Activated CD8-positive, alpha-beta T cell treated with anti-CD3 and anti-CD28 coated beads, Interleukin-2, amount 10 ng/mL, durations not matched to agents 7 days and 5 days (primary cell): ENCODE measurements at places on chromosomes 12 and 14. TPM values are rescaled to one million over a fixed set of nuclear protein-coding genes. Genes with fewer than 3 reads are reported as not detected.

Gene PLEKHA5
- total RNA-seq: 3.7 TPM

Gene SLC6A12
- total RNA-seq: not detected

Gene PMCH
- not detected for total RNA-seq

Gene TC2N
- total RNA-seq: 120 TPM

Gene DTX1
- not detected for total RNA-seq

DNA sequence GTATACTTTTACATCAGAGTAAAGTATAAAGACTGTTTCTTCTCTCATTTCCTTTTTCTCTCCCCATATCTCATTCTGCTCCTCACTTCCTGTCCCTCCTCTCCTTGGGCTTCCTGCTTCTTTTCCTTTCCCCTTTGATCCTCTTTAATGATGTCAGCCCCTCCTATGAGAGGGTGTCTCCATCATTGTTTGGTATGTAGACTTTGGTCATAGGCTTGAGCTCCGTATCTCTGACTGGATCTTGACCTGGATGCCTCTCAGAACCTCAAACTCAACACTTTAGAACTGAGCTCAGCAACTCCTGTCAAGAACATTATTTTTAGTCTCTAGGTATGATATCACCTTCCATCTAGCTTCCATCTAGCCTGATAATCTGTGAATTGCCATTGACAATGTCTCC, 50.3 kb downstream of the AKAP6 start:
- DNase-seq: no peak

- DNase-seq: no peak
Observed at GRCh38 chr14:89443042-89443629, 26.1 kb upstream of the FOXN3 start.

DNA sequence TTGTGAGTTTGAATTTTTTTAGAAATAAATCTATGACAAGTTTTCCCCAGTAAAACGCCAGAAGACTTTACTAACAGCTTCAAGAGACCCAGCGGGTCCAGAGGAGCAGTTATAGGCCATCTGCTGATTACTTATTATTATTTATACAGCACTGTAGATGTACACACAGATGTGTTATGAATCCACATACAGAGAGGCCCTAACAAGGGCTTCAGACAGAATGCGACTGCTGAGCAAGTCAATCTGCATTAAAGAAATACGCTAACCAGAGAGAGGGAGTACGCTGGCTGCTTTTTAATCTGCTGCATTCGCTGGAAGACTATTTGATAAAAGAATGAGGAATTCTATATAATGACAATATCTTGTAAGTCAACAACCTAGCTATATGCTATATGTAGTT, 32.5 kb downstream of the ATF7 start:
- no peak for DNase-seq

DNA sequence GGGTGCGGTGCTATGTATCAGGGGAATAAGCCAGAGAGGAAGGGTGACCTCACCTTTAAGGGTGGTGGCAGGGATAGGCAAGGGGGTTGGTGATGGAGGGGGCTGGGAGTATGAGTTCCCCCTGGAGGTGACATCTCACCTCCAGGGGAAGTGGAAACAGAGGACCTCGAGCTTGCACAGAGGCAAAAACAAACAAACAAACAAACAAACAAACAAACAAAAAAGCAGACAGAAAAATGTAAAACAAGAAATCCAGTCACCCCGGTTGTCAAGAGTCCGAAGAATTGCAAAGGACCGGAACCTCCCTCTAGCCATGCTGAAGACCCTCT, 112.2 kb upstream of the MYL2 start:
- no peak for DNase-seq

GRCh38 chr12:50050410-50051098, 6.8 kb upstream of the ASIC1 start:
- no peak for DNase-seq

- no peak for DNase-seq
Observed at GRCh38 chr12:116313194-116313927, 35.9 kb upstream of the MED13L start.

GRCh38 chr12:110282300-110282860, 1.3 kb downstream of the ATP2A2 start:
- DNase-seq: no peak

DNA sequence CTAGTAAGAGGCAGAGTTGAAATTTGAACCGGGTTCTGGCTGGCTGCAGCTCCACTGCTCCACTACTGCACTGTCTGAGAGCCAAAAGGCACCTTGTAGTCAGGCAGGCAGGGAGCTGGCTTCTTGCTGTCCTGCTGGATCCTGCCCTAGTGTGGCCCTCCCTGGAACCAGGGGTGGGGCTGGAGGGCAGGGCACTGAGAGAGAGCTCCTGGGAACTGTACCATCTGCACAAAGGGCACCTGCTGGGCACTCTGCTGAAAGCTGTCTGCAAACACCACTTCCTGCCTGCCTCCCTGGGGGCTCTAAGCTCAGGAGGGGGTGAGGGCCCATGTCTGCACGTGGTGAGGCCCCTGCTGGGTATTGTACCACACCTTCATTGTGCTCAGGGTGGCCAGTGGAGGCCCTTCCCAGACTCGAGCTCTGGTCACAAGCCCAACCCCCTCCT, 19.0 kb upstream of the TCL1B start:
- no peak for DNase-seq
